ENCODE measurements at places on chromosomes 6 and 20. TPM values are rescaled to one million over a fixed set of nuclear protein-coding genes. Genes with fewer than 3 reads are reported as not detected.

DNA sequence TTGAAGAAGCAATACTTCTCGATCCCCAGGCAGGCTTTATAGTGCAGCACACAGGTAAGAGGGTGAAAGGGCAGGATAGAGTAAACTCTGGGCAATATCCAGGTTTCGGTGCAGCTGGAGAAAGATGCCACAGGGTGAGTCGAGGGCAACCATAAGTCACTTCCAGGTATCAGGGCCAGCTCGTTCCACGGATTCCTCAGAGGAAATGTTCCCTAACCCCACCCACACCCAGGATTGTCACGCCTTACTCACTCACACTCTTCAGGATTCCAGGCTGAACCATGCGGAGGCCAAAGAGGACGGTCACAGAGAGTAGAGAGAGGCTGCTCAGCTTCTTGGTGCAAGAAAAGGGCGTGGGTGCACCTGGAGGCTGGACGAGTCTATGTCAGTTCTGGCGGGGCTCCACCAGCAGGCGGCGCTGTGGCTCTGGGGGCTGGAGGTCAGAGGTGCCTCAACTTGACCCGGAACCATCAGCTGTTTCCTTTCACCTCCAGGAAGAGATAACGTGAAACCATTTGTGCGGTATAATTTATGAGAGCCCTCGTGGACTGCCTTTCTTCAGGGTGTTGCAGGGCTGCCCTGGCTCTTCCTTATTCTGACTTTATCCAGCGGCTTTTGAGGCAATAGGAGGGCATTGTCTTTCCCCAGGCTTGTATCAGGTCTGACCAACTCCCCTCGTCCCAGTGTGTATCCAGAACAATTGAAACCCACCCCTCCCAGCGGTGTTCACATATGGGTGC is 14.5 kb upstream of the WFDC12 start:
- DNase-seq = peak; percentile 10
- H3K36me3 ChIP-seq = no peaks in the 10 kb centered on the region
- H3K27me3 ChIP-seq = peaks cover 26% of the 10 kb centered on the region
- no peak overlapping the region for H3K4me3 ChIP-seq

GRCh38 chr6:37570482-37571133 is 70.9 kb upstream of the CCDC167 start:
- peaks cover 11% of the 10 kb centered on the region for H3K4me1 ChIP-seq
- no peak overlapping the region for H3K4me3 ChIP-seq
- H3K36me3 ChIP-seq = no peaks in the 10 kb centered on the region
- H3K27ac ChIP-seq = no peak overlapping the region
- DNase-seq = no peak

DNA sequence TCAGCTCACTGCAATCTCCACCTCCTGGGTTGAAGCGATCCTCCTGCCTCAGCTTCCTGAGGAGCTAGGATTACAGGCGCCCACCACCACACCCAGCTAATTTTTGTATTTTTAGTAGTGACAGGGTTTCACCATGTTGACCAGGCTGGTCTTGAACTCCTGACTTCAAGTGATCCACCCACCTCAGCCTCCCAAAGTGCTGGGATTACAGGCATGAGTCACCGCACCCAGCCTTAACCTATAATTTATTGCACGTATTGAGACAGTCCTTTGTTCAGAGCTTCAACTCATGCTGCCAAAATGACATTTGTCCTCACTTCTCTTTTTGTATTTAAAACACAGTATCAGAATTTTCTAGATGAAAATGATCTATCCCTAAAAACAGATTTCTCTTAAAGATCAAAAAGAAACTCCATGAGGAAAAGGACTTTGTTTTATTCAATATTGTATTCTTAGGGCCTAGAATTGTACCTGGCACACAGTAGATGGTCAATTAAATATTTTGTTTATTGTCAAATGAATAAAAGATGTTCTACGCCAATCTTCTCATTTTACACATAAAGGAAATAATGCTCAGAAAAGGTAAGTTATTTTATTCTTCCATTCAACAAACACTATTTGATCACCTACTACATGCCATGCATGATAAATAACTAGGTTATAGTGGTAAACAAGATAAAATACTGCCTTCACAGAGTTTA is 10.8 kb downstream of the SERAC1 start:
- no peak for DNase-seq
- H3K4me3 ChIP-seq = no peak overlapping the region
- no peaks in the 10 kb centered on the region for H3K36me3 ChIP-seq
- no peaks in the 10 kb centered on the region for H3K27me3 ChIP-seq

GRCh38 chr20:63552481-63553249 is 1.3 kb upstream of the FNDC11 start:
- H3K36me3 ChIP-seq = no peaks in the 10 kb centered on the region
- DNase-seq = peak; percentile 64
- H3K4me1 ChIP-seq = peaks cover 22% of the 10 kb centered on the region
- peak overlapping the region; percentile 86 for H3K27ac ChIP-seq

GRCh38 chr6:123042401-123042800 is 46.4 kb downstream of the CLVS2 start:
- DNase-seq = no peak
- no peaks in the 10 kb centered on the region for H3K27me3 ChIP-seq
- H3K4me1 ChIP-seq = no peaks in the 10 kb centered on the region
- no peak overlapping the region for H3K4me3 ChIP-seq

DNA sequence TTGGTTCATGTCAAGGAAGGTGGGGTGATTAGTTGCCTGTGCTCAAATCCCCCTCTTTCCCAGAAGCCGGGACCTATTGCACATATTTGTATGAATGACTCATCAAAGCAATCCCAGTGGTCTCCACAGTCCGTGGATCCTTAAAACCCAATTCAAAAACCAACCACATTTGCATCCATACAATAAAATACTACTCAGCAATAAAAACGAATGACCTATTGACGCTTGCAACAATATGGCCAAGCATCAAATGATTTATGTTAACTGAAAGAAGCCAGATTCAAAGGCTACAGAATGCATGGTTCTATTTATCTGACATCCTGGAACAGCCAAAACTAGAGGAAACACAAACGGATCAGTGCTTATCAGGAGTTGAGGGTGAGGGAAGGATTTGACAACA is 275.4 kb downstream of the PTPRT start:
- no peaks in the 10 kb centered on the region for H3K4me1 ChIP-seq
- no peak overlapping the region for H3K4me3 ChIP-seq
- H3K36me3 ChIP-seq = no peaks in the 10 kb centered on the region

GRCh38 chr6:6565488-6565887 is 23.0 kb upstream of the LY86 start:
- no peaks in the 10 kb centered on the region for H3K4me1 ChIP-seq
- no peaks in the 10 kb centered on the region for H3K36me3 ChIP-seq
- no peak overlapping the region for H3K4me3 ChIP-seq
- no peak for DNase-seq
- H3K27ac ChIP-seq = no peak overlapping the region

GRCh38 chr6:42978487-42978838 is 518 bp downstream of the PEX6 start:
- no peak for DNase-seq
- peak overlapping the region; percentile 67 for H3K27ac ChIP-seq
- H3K36me3 ChIP-seq = no peaks in the 10 kb centered on the region
- peaks cover 20% of the 10 kb centered on the region for H3K4me1 ChIP-seq

DNA sequence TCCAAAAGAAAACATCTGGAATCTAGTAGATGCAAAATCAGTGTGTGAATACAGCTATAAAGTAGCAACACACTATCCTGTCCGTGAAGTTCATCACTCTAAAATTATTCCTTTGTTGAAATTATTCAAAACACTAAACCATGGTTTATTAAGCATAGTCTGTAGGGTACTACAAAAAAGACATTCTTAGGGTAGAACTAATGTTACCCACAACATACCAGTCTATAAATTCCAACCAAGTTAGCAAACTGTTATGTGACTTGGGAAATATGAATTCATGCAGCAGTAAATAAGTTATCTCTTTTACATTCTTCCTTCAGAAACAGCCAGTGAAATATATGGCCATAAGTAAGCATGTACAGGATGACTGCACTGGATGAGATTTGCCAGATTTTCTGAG is 580.3 kb upstream of the ADGRB3 start:
- H3K4me3 ChIP-seq = no peak overlapping the region
- no peaks in the 10 kb centered on the region for H3K4me1 ChIP-seq
- no peaks in the 10 kb centered on the region for H3K27me3 ChIP-seq
- H3K36me3 ChIP-seq = no peaks in the 10 kb centered on the region
- H3K27ac ChIP-seq = no peak overlapping the region

DNA sequence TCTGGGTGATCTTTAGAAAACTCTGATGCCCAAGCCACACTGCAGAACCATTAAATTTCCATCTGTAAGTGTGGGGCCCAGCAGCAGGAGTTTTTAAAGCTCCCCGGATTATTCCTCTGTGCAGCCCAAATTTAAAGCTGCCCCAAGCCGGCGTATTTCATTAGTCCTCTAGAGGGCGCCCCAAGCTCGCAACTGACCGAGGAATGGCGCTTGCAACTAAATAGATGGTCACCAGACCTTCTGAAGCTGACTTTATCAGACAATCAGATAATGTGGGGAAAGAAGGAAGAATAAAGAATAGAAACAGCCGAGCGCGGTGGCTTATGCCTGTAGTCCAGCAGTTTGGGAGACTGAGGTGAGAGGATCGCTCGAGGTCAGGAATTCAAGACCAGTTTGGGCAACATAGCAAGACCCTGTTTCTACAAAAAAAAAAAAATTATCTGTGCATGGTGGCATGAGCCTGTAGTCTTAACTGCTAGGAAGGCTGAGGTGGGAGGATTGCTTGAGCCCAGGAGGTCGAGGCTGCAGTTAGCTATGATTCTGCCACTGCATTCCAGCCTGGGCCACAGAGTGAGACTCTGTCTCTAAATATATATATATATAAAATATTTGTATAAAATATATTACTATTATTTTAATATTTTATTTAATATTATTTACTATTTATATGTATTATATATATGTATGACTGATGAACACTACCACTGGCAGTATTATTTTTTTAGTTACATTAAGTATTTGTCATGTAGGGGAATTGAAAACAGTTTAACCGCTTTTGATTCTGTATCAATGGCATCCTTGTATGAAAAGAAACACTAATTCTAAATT is 56.0 kb downstream of the OTOR start:
- peak; percentile 22 for DNase-seq
- H3K27ac ChIP-seq = no peak overlapping the region
- no peaks in the 10 kb centered on the region for H3K36me3 ChIP-seq
- no peak overlapping the region for H3K4me3 ChIP-seq
- H3K27me3 ChIP-seq = no peaks in the 10 kb centered on the region

DNA sequence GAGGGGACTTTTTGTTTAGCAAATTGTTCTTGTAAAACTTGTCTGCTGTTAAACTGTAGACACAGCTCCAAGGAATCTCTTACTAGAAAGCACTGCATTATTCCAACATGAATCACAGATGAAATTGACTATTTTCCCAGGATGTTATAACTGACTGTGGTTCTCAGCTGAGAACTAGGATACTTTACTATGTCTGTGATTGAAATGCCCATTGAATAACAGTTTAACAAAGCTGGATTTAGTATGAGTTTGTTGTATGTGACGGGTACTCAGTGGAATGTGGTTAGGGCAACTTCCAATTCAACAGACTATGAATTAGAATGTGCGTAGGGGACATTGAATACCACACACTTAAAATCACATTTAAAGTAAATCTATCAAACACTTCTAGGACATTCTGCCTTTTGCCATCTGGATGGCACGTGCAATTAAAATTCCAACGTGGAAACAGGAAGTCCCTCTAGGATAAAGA is 193.4 kb upstream of the PREP start:
- no peak overlapping the region for H3K27ac ChIP-seq
- H3K4me3 ChIP-seq = no peak overlapping the region
- peaks cover under 1% of the 10 kb centered on the region for H3K4me1 ChIP-seq
- H3K27me3 ChIP-seq = no peaks in the 10 kb centered on the region
- no peak for DNase-seq
- no peaks in the 10 kb centered on the region for H3K36me3 ChIP-seq

DNA sequence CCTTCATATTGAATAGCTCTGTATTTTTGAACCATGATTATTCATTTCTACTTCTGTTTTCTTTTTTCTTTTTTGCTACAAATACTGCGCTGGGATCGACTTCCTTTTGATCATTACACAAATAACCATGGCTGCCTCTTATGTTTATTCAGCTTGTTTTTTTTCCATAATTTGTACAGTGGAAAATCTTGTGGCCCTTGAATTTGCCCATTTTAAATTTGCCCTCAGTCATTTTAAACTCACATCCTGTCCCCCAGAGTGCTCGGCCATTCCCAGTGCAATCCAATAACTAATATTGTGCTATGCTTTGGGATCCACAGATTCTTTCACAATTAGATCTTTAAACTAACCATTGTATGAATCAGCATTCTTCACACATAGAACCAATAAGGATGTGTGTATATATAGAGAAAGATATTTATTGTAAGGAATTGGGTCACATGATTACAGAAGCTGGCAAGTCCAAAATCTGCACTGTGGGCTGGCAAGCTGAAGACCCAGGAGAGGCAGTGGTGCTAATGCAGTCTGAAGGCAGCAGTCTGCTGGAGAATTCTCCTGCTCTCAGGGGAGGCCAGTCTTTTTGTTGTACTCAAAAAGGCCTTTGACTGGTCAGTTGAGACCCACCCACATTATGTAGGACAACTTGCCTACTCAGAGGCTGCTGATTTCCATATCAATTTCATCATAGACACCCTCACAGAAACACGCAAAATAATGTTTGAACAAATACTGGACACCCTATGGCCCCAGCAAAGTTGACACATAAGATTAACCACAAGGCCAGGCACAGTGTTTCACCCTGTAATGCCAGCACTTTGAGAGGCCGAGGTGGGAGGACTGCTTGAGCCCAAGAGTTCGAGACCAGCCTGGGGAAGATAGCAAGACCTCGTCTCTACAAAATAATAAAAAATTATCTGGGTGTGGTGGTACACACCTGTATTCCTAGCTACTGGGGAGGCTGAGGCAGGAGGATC is 147.1 kb downstream of the MTHFD1L start:
- no peaks in the 10 kb centered on the region for H3K27me3 ChIP-seq
- H3K27ac ChIP-seq = no peak overlapping the region
- DNase-seq = no peak
- H3K4me3 ChIP-seq = no peak overlapping the region
- no peaks in the 10 kb centered on the region for H3K4me1 ChIP-seq

DNA sequence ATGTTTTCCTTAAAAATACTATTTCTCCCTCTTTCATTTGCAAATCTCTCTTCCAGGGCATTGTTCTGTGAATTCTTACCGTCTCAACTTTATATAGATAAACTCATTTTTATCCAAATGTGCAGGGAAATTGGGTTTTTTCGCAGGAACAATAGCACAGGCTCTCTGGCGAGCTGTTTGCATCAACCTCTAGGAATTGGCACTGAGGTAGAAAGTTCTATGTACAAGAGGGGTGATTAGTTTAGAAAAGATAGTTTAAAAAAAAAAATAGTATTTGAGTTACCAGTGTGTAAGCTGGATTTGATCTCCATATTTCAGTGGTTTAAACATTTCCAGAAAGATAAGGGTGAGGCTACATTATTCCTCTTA is 129.7 kb upstream of the BTN3A2 start:
- no peak for DNase-seq
- H3K4me3 ChIP-seq = peak overlapping the region; percentile 98
- no peaks in the 10 kb centered on the region for H3K27me3 ChIP-seq
- H3K4me1 ChIP-seq = peaks cover 13% of the 10 kb centered on the region
- no peaks in the 10 kb centered on the region for H3K36me3 ChIP-seq

- no peak for DNase-seq
- no peak overlapping the region for H3K4me3 ChIP-seq
- no peaks in the 10 kb centered on the region for H3K4me1 ChIP-seq
- peaks cover 3% of the 10 kb centered on the region for H3K27me3 ChIP-seq
- H3K27ac ChIP-seq = no peak overlapping the region
Measured at GRCh38 chr20:61556111-61556510, 304.1 kb downstream of the CDH4 start.

- no peak overlapping the region for H3K4me3 ChIP-seq
- no peak overlapping the region for H3K27ac ChIP-seq
- no peaks in the 10 kb centered on the region for H3K4me1 ChIP-seq
- H3K36me3 ChIP-seq = no peaks in the 10 kb centered on the region
- DNase-seq = no peak
- no peaks in the 10 kb centered on the region for H3K27me3 ChIP-seq
Measured at GRCh38 chr6:93562582-93562981, 143.2 kb upstream of the EPHA7 start.

The MCM9 gene
- total RNA-seq = 27.9 TPM

The TGM6 gene
- total RNA-seq = not detected

The RBPJL gene
- not detected for total RNA-seq

The RRAGD gene
- 4.9 TPM for total RNA-seq
